ENCODE measurements at places on chromosomes 11 and 22.
A peak's percentile ranks its signal among the peaks of the same experiment; 100 is the strongest.

DNA sequence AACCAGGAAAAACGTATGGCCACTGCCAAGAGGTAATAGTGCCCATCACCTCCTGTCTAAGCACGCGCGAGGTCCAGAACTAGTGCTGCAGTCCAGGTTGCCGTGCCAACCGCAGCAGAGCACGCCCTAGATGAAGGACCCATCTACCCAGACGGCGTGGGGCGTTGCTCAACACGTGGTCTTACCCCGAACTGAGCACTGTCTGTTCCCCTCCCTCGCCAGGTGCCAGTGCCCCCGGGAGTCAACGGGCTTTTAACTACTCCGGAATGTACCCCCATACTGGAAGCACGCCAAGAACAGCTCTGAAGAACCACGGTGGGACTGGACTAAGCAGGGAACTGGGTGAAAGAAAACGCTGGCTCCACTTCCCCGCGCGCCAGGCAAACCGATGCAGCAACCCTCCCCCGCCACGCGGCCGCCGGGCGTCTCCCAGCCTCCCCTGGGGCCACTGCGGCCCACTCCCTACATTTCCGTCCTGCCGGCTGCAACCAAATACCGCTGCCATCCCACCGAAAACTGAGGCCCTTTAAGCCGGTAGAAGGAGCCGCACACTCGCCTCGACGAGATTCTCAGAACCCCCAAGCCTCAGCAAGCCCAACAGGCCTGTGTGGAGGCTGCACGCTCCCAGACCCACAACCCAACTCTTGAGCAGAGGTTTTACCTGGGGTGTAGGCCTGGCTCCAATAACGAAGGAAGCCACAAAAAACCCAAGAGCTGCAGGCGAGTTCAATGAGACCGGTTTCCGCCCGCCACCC is at the start of gene HSPA8:
TSS of gene HSPA8 (minus strand) at position 734 of the 755 bp plus-strand sequence. CDS start 812 bp downstream, outside the sequence.
- H3K36me3 ChIP-seq, result peaks cover 38% of the 10 kb centered on the region
- H3K27me3 ChIP-seq, result no peaks in the 10 kb centered on the region
- peaks cover 36% of the 10 kb centered on the region for H3K4me1 ChIP-seq
- DNase-seq, result peak; percentile 40

GRCh38 chr11:134034496-134035381 is 34.1 kb upstream of the JAM3 start:
- no peak for DNase-seq
- peaks cover 45% of the 10 kb centered on the region for H3K4me1 ChIP-seq
- peak overlapping the region; percentile 65 for H3K4me3 ChIP-seq
- peak overlapping the region; percentile 49 for H3K27ac ChIP-seq

DNA sequence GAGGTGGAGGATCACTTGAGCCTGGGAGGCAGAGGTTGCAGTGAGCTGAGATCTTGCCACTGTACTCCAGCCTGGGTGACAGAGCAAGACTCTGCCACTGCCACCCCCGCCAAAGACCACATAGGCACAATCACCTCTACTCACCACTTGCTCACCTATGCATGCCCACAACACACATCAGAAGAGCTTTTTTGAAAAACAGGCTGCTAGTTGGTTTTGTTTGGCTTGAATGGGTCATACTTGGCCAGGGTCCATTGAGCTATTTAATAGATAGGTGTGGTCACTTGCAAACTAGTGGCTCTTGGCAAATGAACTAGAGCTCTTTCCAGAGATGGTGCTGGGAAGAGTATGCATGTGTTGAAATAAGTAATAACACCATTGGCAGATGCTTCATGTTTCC is 80.1 kb downstream of the EMSY start:
- H3K4me1 ChIP-seq, result peaks cover 12% of the 10 kb centered on the region
- H3K27me3 ChIP-seq, result no peaks in the 10 kb centered on the region
- no peak overlapping the region for H3K4me3 ChIP-seq
- peaks cover 4% of the 10 kb centered on the region for H3K36me3 ChIP-seq
- peak; percentile 15 for DNase-seq

GRCh38 chr11:69656536-69657455 is 15.8 kb downstream of the CCND1 start:
- H3K27ac ChIP-seq, result no peak overlapping the region
- H3K36me3 ChIP-seq, result peaks cover 13% of the 10 kb centered on the region
- DNase-seq, result no peak
- no peak overlapping the region for H3K4me3 ChIP-seq
- no peaks in the 10 kb centered on the region for H3K27me3 ChIP-seq
- H3K4me1 ChIP-seq, result no peaks in the 10 kb centered on the region

GRCh38 chr22:42929838-42930155 is 72.7 kb upstream of the ARFGAP3 start:
- no peak for DNase-seq
- peak overlapping the region; percentile 4 for H3K4me3 ChIP-seq
- peak overlapping the region; percentile 94 for H3K27ac ChIP-seq
- no peaks in the 10 kb centered on the region for H3K36me3 ChIP-seq
- peaks cover 98% of the 10 kb centered on the region for H3K4me1 ChIP-seq

DNA sequence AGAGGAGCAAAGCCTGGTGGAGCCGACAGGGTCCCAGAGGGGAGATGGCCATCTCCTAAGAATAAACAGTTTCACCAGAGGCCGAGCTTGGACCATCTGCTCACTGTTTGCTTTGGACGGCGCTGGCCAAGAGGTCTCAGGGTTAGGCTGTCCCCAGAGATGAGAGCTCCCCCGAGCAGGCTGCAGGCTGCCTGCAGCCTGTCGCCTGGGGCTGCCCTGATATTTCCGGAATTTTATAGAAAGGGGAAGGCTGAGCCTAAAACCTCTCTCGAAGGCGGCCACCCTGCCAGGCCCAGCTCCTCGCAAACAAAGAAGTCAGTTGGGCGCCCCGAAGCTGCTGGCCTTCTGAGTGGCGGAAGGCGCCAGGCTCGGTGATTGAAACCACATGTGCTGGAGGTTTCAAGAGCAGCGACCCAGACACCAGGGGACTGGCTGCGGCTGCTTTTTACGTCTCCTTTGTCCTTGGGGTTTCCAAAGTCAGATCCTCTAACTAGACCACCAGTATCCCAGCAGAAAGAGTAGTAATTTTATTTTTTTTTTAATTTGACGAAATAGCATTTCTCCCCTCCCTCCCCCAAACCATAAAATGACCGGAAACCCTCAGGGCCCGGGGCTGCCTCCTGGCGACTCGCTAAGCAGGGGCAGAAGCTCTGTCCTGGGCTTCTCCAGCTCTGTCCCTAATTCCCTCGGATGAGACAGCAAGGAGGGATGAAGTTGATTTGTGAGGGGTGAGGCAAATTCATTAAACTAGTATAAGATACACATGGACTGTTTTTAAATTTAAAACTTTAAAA is 57.4 kb downstream of the CLMP start:
- H3K4me3 ChIP-seq, result peak overlapping the region; percentile 64
- peak overlapping the region; percentile 89 for H3K27ac ChIP-seq
- no peaks in the 10 kb centered on the region for H3K27me3 ChIP-seq
- H3K4me1 ChIP-seq, result peaks cover 53% of the 10 kb centered on the region
- peak; percentile 28 for DNase-seq
- H3K36me3 ChIP-seq, result no peaks in the 10 kb centered on the region
